ENCODE measurements at places on chromosomes 2 and 18.

- no peak for DNase-seq
Measured at GRCh38 chr2:206472094-206472493, 28.8 kb downstream of the ADAM23 start.

DNA sequence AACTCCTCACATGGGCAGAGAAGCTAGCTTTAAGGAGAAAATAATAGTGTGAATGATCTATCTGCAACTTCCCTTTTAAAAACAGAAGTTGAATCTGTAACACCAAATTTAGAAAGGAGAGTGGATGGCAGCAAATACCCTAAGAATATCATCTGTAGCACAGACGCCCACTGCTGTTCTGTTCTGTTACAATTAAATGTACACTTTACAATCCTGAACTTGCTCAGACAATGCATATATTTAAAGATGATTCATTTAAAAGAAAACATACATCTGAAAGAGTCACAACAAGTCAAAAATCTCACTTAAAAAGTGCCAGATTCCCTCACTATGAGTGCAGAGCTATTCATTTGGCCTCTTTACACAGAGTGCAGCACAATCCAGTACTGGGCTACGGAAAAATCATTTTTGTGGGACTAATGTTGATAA is 8.0 kb upstream of the SERTAD2 start:
- DNase-seq, result no peak

DNA sequence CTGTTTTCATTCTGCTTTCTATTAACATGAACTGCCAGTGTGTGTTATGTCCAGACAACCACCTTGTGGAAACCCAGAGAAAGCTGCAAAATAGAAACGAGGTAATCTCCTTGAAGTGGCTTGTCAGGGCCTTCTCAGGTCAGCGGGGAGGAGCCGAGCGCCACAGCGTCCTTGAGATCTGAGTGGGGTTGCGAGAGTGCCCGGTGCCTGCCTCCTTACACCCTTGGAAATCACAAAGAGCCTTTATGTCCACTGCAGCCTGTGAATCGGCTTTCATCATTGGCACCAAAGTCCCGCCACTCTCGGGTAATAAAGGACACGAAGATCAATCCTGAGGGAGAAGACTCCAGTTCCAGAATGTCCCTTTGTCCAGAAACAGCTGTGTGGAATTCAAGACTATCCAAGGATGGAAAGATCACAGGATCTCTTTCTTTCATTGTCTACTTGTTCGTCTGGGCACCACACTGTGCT is 135.2 kb downstream of the HRH4 start:
- no peak for DNase-seq

DNA sequence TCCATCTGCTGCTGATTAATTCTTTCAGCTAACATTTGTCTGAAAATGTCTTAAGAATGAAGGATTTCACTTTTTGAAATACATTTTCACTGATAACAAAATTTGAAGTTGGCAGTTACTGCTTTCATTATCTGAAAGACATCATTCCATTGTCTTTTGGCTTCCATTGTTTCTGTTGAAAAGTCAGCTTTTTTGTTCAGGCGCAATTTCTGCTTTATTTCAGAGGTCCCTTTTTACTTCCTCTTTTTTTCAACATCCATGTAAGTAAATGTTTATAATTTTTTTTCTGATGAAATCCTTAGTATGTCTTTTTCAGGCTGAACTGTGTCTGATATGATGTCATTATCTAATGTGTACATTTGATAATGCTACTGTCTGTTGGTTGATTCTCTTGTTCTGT is 184.2 kb downstream of the RND3 start:
- peak; percentile 32 for DNase-seq

- no peak for DNase-seq
Measured at GRCh38 chr18:61528961-61529360, 195.7 kb downstream of the CDH20 start.

GRCh38 chr18:32530947-32531651 is 60.4 kb upstream of the GAREM1 start:
- no peak for DNase-seq

- DNase-seq, result peak; percentile 27
Measured at GRCh38 chr2:124683536-124684428, 658.7 kb downstream of the CNTNAP5 start.

GRCh38 chr2:240876035-240876474 is 7.4 kb downstream of the AGXT start:
- DNase-seq, result no peak

GRCh38 chr2:161938335-161938734 is 135.7 kb downstream of the DPP4 start:
- no peak for DNase-seq

- DNase-seq, result peak; percentile 75
Measured at GRCh38 chr2:177604271-177605065, 211.9 kb downstream of the AGPS start.

DNA sequence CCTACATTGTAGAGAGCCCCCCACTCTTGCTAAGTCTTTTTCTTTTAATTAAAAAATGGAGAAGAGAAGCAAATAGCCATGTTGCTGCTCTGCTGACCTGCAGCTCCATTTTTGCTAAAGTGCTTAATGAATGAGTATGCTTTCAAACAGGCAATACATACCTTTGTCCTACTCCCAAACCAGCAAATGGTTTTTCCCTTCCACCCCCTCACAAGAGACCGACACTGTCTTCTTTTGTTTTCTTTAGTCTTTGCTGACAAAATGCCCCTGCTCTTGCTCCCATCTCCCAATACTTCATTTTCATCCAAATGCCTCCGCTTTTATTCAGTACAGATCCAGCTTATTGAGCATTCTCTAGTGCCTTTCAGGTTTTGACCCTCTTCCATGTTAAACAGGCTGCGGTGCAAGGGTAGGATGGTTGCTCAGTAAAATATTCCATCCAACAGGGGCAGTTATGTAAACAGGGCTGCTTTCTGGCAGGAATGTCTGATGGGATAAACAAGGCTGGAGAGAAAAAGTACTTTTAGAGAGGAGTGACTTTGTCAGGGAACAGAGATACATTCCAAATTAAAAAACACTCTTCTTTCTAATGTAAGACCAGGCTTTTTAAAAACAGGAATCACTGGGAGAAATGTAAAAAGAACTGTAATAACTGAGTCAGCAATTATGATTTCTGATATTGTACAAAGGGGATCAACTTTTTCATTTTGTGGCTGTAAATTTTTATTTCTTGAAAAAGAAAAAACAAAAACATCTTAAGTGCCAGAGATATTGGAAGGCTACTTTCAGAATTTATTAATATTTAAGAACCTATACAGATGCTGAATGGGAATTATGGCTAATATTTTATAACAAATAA is 136.8 kb downstream of the MEP1B start:
- DNase-seq, result no peak

GRCh38 chr2:71226096-71226964 is 573 bp downstream of the PAIP2B start:
- DNase-seq, result peak; percentile 13

GRCh38 chr2:40190457-40190856 is 261.4 kb downstream of the SLC8A1 start:
- DNase-seq, result no peak

GRCh38 chr2:149490296-149490695 is 97.3 kb downstream of the MMADHC start:
- peak; percentile 37 for DNase-seq

GRCh38 chr2:177239932-177240630 is 24.4 kb downstream of the NFE2L2 start:
- peak; percentile 76 for DNase-seq

- DNase-seq, result no peak
Measured at GRCh38 chr2:233815861-233816260, 37.7 kb downstream of the MROH2A start.

DNA sequence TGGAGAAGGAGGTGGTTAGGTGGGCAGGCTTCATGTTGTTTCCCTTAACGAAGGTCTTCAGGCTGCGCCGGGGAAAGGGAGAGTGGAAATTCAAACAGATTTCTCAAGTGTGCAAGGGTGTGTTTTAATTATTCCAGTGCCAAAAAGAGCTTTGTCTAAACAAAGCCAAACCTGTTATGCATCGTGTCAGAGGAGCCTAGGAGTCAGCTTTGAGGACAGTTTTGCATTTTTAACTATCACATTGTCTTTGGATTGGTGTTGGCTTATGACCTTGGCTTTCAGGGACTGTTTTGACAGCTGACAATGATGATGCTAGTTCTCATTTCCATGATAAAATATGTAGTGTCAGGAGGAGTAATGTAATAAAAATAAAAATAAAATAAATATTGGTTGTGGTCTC is 144.8 kb downstream of the LDLRAD4 start:
- DNase-seq, result no peak

GRCh38 chr18:76938619-76939018 is 116.3 kb downstream of the ZNF236 start:
- no peak for DNase-seq
